ENCODE measurements at places on chromosomes 2 and 18. TPM values are rescaled to one million over a fixed set of nuclear protein-coding genes. Genes with fewer than 3 reads are reported as not detected.

Gene C18orf54
- total RNA-seq, result 12.7 TPM

Gene ASPRV1
- total RNA-seq, result not detected

Gene KCMF1
- 28.5 TPM for total RNA-seq

Gene RTN4
- total RNA-seq, result 357 TPM

Gene PRR30
- not detected for total RNA-seq

Gene GAREM2
- 0.57 TPM for total RNA-seq

Gene SOX11
- total RNA-seq, result not detected

Gene ACMSD
- not detected for total RNA-seq

Gene CCDC148
- 9.1 TPM for total RNA-seq

Gene POTEC
- total RNA-seq, result not detected

Gene POTEF
- not detected for total RNA-seq

Gene ALPP
- total RNA-seq, result not detected

Gene CLIP4
- 73.5 TPM for total RNA-seq

Gene IL1B
- not detected for total RNA-seq

Gene HOXD12
- not detected for total RNA-seq

Gene NAT8
- not detected for total RNA-seq

Gene SH3BP4
- total RNA-seq, result 49.7 TPM

Gene DLX2
- 0.72 TPM for total RNA-seq

Gene TMEM37
- total RNA-seq, result not detected

Gene ASXL3
- not detected for total RNA-seq

Gene SLC16A14
- total RNA-seq, result 0.49 TPM

Gene CCBE1
- 16.2 TPM for total RNA-seq

Gene C2orf78
- total RNA-seq, result not detected

Gene IL36A
- total RNA-seq, result 2.0 TPM

Gene UNC80
- not detected for total RNA-seq

Gene CFAP210
- not detected for total RNA-seq

Gene NOL4
- total RNA-seq, result not detected

Gene TLX2
- total RNA-seq, result not detected

Gene REG1B
- not detected for total RNA-seq

Gene FLACC1
- total RNA-seq, result 1.2 TPM

Gene TMEM17
- total RNA-seq, result 4.4 TPM

Gene CPO
- not detected for total RNA-seq

Gene MDH1B
- 0.81 TPM for total RNA-seq

Gene SYT4
- total RNA-seq, result under 0.01 TPM

Gene CYTIP
- total RNA-seq, result 0.82 TPM

Gene PSMA8
- total RNA-seq, result not detected

Gene INHBB
- total RNA-seq, result not detected

Gene TRIB2
- 112 TPM for total RNA-seq

Gene TUBA3E
- total RNA-seq, result not detected

Gene HES6
- total RNA-seq, result 1.6 TPM

Gene NAB1
- 34.4 TPM for total RNA-seq

Gene SALL3
- not detected for total RNA-seq

Gene CENPA
- not detected for total RNA-seq

Gene CCDC178
- 0.72 TPM for total RNA-seq

Gene HOXD4
- not detected for total RNA-seq

All from fibroblast of the aortic adventitia (primary cell).